ENCODE measurements at places on chromosomes 5 and 9.

GRCh38 chr9:135480071-135480939 lies 723 bp downstream of the PPP1R26 start:
- DNase-seq, result no peak

GRCh38 chr9:95504053-95504963 lies 12.5 kb downstream of the PTCH1 start:
- DNase-seq, result no peak

GRCh38 chr5:14236757-14237156 lies 93.6 kb downstream of the TRIO start:
- no peak for DNase-seq

DNA sequence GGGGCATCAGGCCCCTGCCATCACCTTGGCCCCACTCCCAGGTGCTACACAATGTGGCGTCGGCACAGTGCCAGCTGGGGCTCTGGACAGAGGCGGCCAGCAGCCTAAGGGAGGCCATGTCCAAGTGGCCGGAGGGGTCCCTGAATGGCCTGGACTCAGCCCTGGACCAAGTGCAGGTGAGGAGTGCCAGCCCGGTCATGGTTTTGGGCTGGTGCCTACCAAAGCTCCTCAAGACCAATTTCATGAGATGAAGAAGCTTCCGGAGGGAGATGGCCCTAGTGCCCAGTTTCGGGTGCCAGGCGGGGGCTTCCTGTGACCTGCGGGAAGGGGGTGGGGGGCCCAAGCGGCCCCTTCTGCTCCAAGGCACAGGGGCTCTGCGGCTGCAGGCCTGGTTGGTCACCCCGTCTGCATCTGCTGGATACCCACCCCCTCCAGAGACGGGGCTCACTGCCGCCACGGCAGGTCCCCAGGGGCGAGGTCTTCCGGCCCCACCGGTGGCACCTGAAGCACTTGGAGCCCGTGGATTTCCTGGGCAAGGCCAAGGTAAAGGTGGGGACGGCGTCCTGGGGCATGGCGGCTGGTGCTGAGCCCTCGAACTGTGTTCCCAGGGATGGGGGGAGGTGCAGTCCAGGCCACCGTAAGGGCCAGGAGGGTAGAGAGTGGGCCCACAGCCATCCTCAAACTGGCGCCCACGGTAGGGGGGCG lies 5.8 kb downstream of the NOXA1 start:
- DNase-seq, result no peak

GRCh38 chr5:131405674-131406073 lies 141.8 kb downstream of the CDC42SE2 start:
- no peak for DNase-seq

DNA sequence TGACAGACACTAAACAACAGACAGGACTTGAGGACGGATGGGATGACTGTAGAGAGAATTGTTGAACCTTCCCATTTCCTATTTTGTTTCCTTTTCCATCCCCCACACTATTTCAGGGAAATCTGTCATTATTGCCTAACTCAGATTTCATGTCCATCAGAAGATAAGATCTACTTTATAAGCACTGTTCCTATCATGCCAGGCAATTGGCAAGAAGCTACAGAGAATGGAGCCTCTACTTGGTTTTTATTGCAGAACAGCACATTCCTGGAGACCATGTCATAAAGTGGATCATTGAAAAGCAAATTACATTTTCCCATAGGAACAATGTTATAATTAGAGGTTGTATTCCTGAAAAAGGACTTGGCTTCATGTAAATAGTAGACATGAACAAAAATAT lies 173.7 kb upstream of the KIF2A start:
- no peak for DNase-seq

- no peak for DNase-seq
These were observed 13.3 kb downstream of the CAMK4 start for GRCh38 chr5:111237470-111237869.

DNA sequence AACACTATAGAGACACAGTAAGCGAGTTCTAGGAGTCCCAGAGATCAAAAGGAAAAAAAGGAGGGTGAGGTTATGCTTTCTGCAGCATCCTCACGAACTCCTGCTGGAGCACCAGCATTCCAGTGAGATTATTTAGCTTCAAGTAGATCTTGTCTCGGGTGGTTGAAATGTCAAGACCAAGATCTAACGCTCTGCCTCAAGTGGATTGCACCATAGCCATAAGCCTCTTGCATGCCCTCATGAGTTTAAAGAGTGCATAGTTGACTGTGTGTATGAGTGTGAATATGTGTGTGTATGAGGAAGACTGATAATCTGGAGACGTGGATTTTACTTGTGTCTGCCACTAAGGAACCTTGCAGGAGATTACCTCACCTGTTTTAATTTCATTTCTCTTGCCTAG lies 335.3 kb upstream of the ADAMTSL1 start:
- no peak for DNase-seq

DNA sequence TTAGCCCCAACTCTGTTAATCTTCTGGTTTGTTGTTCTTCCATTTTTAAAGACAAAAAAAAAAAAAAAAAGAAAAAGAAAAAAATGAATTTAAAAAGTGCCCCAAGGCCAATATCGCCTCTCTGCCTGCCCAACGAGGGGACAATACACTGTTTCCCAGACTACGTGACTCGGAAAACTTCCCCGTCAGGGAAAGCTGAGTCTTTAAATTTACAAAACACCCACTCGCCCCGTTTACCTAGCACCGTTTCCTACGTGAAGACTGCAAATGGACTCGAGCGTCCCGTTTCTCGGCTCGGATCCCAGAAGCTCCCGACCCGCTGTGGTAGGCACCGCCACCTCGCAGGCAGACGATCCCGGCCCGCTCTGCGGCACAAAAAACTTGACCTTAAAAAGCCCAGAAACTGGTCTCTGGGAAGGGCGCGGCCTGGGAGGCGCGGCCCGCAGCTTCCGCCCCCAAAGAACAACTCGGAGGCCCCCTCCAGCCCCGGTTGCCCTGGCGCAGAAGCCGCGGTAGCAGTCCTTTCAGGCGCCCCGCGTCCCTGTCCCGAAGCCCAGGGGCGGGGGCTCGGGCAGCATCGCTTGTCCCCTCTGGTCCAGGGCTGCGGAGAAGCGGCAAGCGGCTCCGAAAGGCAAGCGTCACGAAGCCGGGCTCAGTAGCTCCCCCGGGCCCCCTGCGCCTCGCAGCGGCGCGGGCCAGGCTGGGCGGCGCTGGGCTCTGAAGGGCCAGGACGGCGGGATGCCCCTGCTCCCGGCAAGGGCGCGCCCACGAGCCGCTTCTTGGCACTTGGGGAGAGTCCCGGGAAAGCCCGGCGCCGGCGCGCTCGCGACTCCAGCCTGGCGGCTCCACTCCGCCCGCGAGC lies at the start of gene GCNT4:
Gene GCNT4 (minus strand): TSS at position 367 of the 862 bp plus-strand sequence. CDS start 22,521 bp downstream, outside the sequence.
- DNase-seq, result peak; percentile 20

- DNase-seq, result peak; percentile 27
These were observed 617 bp downstream of the PPP6C start for GRCh38 chr9:125189011-125189360.

DNA sequence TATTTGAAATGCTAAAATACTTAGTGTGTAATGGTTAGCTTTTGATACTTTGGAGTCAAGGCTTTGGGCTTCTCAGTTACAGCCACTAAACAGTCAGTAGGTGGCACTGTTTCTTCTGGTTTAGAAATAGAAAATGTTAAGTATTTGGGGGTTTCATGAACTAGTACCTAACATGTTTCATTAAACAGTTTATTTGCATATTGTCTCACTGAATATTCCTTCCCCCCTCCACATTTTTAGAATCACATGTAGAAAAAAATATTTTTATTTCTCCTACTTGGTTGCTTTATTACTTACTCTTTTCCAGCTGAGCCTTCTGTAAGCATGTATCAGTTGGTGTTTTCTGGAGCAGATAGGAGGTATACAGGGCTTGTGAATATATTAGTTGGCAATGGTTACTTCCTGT lies 48.0 kb downstream of the IPO11 start:
- DNase-seq, result no peak

DNA sequence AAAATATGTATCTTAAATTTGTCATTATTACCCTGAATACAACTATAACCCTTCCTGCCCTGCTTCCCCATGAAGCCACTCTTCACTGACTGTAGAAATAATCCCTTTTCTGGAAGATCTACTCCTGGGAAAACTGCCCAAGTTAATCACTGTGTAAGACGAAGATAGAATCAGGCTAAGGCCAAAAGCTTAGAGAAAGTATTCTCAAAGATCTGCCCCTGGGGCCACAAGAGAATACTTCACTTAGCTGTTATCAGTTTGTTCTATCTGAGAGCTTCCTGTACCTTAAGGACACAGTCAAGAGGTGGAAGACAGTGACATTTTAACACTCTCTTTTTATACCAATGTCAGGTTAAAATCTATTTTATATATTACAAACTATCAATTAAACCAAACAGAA lies 33.8 kb downstream of the RNF145 start:
- no peak for DNase-seq

DNA sequence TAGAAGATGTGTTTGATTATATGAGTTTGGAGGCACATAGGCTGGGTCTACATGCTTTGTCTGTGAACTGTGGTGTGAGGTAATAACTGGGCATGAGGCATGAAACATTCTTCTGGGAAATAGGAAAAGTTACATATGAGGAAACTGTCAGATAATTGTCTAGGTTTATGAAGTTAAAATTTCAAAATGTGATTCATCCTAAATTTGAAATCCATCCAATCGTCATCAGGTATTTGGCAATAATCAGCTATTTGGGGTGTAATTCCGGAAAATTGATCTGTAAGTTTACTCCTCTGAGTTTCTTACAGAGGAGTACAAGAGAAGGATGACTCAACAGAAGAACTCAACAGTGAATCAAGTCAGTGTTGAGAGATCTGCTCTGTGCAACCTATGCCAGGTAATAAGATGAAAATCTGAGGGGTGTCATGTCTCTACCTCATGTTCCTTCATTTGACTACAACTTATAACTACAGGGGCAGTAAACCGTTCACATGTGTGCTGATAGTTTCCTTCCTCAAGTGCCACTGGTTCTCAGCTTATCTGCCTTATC lies 1171.6 kb upstream of the CDH18 start:
- DNase-seq, result no peak

DNA sequence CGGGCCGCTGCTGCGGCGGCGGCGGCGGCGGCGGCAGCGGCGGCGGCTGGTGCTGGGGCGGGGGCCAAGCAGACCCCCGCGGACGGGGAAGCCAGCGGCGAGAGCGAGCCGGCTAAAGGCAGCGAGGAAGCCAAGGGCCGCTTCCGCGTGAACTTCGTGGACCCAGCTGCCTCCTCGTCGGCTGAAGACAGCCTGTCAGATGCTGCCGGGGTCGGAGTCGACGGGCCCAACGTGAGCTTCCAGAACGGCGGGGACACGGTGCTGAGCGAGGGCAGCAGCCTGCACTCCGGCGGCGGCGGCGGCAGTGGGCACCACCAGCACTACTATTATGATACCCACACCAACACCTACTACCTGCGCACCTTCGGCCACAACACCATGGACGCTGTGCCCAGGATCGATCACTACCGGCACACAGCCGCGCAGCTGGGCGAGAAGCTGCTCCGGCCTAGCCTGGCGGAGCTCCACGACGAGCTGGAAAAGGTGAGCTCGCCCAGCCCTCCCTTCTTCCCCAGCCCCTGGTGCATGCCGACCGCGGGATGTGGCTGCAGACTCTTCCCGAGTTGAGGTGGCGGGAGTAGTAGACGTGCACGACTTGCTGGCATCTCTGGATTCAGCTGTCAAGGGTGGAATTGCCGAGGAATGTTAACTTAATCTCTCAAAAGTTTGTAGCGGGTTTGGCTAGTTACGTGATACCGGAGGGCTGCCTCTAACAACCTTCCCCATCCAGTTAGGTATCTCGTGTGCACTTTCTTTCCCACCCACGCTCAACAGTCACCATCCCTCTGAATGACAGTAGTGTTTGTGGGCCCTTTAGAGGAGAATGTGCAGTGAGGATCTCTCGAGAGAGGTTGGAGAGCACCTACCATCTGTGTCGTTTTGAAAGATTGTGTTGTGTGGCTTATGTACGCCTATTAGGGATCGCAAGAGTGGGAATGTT lies 932 bp downstream of the SLC12A2 start:
- DNase-seq, result peak; percentile 37

All from activated T-cell treated with anti-CD3 and anti-CD28 coated beads for 1 hour (primary cell).